Activated CD8-positive, alpha-beta memory T cell treated with anti-CD3 and anti-CD28 coated beads for 1 hour (primary cell): ENCODE measurements at places on chromosomes 11 and 22.

DNA sequence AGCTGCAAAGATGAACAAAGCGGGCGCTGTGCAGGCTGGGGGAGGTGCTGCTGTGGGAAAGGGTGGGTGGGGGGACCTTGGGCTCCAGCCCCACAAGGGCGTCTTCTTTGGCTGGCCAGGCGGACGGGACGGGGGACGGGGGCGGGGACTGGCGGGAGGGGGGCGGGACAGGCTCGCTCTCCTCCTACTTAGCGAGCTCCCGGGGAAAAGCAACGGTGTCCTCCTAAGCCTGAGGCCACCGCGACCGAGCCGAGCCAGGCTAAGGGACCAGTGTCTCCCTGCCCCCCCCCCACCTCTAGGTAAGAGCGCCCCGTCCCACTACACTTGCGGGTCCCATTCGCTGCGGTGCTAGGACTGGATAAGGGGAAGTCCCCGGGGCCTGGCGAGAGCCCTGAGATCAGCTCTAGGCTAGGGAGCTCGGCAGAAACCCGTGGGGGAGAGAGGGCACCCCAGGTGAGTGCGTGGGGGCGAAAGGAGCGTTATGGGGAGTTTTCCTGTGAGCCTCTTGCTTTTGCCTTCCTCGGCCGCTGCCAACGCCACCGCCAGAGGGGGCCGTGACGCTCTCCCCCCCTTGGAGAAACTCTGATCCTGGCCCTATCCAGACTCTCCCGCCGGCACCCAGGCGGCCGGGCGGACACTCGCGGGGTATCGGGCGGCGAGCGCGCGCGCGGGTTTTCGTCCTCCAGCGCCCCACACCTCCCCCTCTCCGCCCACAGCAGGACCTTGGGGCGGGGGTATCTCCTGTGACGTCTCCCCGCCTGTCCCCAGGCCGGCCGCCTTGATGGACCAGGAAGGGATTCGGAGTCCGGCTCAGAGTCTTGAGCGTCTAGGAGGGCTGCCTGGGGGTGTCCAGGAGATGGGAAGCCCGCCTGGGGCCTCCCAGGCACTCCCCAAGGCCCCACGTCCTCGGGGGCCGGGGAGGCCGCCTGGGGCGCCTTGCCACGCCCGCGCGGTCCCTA, at the start of gene PHLDB1:
Gene PHLDB1 (plus strand): TSS at position 215 of the 959 bp plus-strand sequence. CDS start 6,222 bp downstream, outside the sequence.
- DNase-seq, result no peak

DNA sequence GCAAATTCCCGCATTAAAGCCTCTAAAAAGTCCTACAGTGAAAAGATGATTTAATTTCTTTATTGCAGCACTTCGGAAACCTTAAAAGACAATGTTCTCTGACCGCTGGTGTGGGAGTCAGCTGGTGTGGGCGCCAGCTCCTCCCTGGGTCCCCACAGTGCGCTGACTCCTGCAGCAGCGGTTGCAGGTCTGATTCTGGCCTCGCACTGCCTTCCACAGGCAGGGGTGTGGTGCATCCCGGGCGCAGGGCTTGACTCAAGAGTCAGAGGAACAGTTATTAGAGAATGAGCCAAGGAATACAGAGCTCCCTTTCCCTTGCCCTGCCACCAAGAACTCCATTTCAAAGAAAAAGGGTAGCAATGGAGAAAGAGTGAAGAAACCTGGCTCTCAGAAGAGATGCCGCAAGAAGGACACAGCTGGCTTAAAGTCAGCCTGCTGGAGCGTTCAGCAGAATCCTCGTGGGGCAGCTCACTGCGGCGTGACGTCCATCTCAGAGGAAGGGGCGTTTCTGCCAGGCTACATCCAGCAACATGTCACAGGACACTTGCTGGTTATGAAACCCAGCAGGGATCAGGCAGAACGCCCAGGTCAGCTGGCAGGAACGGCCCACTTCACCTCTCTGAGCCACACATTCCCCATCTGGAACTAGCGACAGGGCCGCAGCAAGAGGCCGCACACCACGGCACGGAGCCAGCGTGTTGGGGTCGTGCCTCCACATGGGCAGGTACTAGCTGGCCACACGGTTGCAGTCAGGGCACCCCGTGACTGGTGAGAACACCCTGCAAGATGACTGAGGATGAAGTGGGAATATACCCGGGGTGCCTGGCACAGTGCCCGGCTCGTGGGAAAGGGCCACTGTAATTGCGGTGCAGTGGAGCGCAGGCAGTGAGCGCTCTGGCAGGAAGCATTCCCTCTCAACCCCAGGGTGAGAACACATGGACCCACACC, 18.1 kb upstream of the EFCAB6 start:
- no peak for DNase-seq

DNA sequence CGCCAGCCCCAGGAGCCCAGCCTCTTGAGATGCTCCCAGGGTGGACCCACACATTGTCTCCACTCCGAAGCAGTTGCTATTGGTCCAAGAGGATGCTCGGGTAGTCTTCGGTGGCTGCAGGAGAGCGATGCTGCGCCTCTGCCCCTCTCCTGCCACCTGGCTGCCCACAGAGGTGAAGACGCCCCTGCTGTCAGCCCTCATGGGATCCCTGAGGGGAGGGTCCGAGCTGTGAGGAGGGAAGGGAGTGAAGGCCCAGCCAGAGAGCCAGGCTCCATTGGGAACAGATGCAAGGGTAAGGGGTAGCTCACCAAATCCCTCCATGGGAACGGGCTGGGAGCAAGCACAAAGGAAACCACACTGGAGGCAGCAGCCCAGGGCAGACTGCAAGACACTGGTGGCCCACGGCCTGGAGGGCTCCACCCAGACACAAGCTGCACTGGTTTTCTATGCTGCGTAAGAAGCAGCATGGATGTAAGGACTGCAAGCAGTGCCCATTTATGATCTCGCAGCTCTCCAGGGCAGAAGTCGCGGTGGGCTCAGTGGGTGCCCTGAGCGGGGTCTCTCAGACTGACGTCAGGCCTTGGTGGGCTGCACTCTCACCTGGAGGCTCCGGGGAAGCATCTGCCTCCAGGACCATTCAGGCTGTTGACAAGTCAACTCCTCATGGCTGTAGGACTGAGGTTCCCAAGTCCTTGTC, 15.7 kb downstream of the TSPAN32 start:
- no peak for DNase-seq

DNA sequence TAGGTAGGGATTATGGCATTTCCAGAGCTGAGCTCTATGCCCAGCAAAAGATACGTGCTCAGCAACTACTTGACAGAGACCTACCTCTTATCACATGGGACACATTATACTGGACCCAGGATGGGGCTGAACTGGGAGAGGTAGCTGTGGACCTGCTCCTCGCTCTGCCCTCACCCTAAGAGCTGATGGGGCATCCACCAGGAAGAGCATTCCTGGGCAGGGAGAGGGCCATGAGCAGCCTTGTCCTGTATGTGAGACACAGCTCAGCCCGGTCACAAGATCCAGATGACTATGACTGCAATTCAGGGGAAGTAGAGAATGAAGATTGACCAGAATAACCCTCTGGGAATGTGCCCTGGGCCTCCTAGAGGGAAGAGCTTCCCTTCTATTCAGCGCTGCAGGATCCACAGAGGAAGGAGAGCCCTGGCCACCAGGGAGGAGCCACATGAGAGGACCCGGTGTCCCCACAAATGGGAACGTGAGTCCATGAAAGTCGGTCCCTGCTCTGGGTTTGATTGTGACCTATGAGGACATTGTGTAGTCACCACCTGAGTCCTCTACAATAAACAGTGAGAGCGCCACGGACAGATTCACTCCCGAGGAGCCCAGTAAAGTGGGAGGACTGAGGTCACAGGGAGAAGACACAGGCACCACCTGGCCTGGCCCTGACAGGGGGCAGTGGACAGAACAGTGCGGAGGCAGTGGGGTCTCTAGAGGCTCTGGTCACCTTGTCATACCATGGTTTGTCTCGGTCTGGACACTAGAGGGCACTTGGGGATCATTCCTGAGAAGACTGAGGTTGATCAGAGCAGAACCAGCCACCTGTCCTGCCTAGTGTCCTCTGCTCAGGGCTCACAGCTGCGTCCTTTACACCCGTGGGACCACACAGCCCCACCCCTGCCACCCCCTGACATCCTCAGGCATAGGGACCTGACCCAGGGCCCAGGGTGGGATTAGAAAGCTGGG, 99.5 kb downstream of the ZNF280B start:
- no peak for DNase-seq

- no peak for DNase-seq
These were observed 23.8 kb downstream of the MICAL3 start for GRCh38 chr22:18000441-18001039.

DNA sequence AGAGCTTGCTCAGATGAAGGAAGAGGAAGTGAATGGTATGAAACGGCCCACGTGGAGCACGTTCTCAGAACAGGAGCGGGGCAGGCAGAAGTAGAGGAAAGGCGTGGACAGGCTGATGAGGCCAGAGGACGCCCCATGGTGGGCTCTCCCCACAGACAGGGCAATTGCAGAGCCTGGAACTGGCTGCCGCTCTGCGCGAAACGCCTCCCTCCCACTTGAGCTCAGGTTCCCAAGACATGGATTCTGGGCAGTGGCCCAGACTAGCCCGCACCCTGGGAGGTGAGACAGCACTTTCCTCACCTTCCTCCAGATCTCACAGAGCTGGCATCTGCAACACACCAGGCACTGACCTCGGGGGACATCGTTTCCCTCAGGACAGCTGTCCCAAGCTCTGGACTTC, 117.6 kb downstream of the PHF21B start:
- DNase-seq, result no peak

DNA sequence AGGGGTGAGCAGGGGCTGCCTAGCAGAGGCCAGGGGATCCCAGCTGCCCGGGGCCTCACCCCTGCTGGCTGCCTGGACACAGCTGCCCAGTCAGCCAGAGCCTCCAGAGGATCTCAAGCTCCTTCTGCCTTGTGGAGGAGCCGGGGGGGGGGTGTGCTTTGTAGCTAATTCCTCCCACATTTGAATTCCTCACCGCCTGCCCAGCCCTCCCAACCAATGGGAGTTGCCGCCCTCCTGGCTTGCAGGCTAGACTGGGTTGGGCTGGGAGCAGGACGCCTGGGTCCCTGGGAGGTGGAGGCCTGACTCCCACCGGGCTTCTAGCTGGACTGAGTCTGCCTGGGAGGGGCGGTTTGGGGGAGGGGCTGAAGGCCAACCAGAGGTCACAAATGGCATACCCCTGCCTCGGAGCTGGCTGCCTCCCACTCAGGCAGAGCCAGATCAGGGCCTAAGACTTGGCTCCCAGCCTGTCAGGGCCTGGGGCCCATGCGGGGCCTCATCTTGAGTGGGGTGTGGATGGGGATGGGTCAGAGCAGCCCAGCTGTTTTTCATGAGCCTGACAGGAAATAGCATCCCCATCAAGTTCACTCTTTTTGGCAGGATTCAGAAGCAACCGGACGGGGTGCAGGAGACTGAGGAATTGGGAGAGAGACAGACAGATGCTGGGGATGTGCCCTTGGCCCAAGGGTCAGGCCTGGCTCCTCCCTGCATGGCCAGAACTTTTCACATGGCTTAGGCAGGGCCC, 29.2 kb upstream of the PDE2A start:
- no peak for DNase-seq

- DNase-seq, result no peak
These were observed 116.9 kb downstream of the SOX6 start for GRCh38 chr11:16239141-16240105.

DNA sequence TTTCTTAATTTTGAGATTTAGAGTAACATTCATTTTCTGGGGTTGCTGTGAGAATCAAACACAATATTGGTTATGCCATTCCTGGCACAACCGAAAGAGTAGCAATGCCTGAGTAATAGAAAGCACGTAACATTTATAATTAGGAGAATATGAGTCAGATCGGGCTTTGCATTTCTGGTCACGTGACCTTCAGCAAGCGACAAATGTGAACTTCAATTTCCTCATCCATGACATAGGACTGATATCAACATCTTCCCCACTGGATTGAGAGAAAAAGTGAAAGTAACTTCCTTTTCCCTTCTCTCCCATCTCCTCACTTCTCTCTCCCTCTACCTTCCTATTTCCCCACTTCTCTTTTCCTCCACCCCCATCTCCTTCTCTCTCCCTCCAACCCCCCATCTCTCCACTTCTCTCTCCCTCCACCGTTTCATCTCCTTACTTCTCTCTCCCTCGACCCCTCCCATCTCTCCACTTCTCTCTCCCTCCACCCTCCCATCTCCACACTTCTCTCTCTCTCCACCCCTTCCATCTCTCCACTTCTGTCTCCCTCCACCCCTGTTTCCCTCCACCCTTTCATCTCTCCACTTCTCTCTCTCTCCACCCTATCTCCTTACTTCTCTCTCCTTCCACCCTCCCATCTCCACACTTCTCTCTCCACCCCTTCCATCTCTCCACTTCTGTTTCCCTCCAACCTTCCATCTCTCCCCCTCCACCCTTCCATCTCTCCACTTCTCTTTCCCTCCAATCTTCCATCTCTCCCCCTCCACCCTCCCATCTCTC, 33.5 kb upstream of the CAT start:
- DNase-seq, result no peak

- no peak for DNase-seq
These were observed 37.7 kb upstream of the SPTBN2 start for GRCh38 chr11:66766681-66767080.

GRCh38 chr11:73237471-73238290, 19.6 kb downstream of the P2RY2 start:
- no peak for DNase-seq

DNA sequence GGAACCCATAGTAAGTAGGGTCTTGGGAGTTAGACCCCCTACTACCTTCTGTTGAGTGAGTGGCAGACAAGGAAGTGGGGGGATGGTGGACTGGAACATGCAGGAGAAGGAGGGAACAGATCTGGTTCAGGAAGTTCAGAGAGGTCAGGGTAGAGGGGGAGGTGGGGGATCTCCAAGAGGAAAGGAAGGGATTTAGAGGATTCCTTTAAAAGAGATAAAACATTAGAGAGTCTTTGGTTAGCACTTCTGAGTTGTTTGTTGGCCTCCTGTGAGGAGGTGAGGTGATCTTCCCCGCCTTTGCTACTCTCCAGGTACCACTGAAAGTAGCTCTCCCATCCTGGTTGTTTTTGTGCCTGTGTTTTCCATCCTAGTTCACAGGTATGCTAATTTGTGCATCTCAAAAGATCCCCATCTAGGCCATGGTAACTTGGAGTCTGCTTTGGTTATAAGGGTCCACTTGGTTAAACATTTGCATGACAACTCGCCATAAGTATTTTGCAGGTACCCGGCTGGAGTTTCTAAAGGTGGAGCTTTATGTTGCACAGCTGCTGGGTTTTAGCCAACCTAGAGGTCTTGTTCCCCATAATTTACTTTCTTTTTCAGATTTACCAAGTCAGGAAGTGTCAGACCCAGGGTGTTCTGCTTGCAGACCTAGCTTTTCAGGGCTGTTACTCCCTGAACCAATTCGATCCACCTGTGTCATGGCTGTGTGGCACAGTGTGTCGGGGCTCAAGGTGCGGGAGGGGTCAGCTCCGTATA, 79.3 kb upstream of the SORL1 start:
- DNase-seq, result no peak

GRCh38 chr11:35419830-35420333, 524 bp upstream of the SLC1A2 start:
- DNase-seq, result no peak

DNA sequence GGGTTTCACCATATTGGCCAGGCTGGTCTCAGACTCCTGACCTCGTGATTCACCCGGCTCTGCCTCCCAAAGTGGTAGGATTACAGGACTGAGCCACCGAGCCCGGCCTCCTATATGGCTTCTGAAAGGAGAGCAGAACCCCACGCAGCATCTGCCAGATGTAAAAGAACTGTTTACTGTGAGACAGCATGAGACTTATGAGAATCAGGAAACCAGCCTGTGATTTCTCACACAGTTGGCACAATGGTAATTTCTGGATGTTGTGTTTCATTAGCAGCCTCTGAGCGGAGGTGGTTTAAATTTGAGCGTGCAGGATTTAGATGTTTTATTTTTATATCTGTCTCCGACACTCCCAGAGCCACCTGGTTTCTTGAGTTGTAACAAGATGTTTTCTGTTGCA, 33.8 kb downstream of the CEP164 start:
- no peak for DNase-seq

- DNase-seq, result no peak
These were observed 138.2 kb downstream of the NECTIN1 start for GRCh38 chr11:119590651-119591351.
